SK-N-SH (cell line): ENCODE measurements at places on chromosomes 1 and 21.
A peak's percentile ranks its signal among the peaks of the same experiment; 100 is the strongest.

GRCh38 chr1:26359981-26360806, 6.3 kb upstream of the CRYBG2 start:
- peak overlapping the region; percentile 45 for H3K4me3 ChIP-seq
- DNase-seq = peak; percentile 86
- peaks cover 9% of the 10 kb centered on the region; the same call in 1 of the 2 replicates for H3K4me1 ChIP-seq
- H3K36me3 ChIP-seq = no peaks in the 10 kb centered on the region

DNA sequence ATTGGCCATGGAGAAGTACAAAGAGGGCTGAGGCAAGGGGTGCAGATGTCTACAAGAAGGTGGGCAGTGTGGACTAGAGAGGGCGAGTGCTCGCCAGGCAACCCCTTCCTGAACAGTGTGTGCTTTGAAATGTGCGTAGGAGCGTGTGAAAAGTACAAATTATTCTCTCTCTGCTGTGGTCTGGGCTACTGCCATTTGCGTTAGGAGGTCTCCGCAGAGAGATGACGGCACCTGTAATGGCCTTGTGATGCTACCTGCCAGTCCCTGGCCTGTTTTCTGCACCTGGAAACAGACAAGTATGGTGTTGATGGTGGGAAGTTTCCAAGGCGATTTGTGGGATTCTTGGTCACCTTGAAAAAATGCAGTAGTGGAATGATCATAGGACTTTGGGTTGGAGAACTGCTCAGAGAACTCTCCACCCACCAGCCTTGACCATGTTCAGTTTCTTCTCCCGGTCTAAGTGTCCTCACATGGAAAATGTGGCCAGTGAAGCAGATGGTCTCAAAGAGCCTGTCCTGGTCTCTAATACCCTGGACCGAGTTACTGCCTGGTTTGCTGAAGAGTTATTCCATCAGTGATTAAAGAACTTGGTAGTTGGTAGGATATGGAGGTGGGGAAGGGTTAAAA, 74.5 kb downstream of the MRPS6 start:
- H3K27me3 ChIP-seq = no peaks in the 10 kb centered on the region
- DNase-seq = no peak
- H3K27ac ChIP-seq = no peak overlapping the region
- no peak overlapping the region for H3K4me3 ChIP-seq

DNA sequence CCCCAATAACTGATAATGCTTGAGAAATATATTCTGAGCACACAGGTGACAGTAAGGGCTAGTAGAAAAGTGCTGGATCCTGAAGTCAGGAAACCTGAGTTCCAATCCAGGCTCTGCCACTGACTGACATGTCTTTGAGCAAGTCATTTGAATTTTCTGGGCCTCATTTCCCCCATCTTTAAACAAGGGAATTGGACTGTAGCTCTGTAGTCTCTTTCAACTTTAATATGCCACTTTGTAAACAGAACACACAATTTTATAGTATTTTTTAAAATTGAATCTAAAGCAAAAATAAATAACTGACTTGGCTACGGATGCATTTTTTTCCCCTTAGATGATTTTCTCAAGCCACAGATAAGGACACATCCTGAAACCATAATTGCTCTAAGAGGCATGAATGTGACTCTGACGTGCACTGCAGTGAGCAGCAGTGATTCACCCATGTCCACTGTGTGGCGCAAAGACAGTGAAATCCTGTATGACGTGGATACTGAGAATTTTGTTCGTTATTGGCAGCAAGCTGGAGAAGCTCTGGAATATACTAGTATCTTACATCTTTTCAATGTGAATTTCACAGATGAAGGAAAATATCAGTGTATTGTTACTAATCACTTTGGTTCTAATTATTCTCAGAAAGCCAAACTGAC, 37.0 kb downstream of the LRIG2 start:
- H3K27ac ChIP-seq = peak overlapping the region; percentile 89
- peak; percentile 61 for DNase-seq
- peaks cover 73% of the 10 kb centered on the region for H3K36me3 ChIP-seq
- no peaks in the 10 kb centered on the region for H3K27me3 ChIP-seq

DNA sequence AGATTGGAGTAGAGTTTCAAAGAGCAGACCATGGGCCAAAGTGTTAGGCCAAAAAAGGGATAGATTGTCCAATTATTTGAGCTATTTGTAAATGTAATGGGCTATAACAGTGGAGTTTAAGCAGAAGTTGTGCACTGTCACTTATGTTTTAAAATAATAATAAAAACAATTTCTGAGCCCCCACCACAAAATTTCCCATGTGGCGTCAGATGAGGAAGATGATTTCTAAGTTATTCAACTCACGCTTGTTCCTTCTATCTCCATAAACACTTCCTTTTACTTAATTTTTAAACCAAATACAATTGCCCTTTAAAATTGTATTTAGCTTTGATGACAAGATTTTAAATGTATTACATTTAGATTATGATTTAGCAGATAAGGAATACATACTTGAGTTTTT, 330.0 kb downstream of the PTPRC start:
- no peaks in the 10 kb centered on the region for H3K27me3 ChIP-seq
- no peaks in the 10 kb centered on the region for H3K36me3 ChIP-seq
- H3K4me1 ChIP-seq = no peaks in the 10 kb centered on the region; the same call in 1 of the 2 replicates
- no peak for DNase-seq
- no peak overlapping the region for H3K4me3 ChIP-seq

DNA sequence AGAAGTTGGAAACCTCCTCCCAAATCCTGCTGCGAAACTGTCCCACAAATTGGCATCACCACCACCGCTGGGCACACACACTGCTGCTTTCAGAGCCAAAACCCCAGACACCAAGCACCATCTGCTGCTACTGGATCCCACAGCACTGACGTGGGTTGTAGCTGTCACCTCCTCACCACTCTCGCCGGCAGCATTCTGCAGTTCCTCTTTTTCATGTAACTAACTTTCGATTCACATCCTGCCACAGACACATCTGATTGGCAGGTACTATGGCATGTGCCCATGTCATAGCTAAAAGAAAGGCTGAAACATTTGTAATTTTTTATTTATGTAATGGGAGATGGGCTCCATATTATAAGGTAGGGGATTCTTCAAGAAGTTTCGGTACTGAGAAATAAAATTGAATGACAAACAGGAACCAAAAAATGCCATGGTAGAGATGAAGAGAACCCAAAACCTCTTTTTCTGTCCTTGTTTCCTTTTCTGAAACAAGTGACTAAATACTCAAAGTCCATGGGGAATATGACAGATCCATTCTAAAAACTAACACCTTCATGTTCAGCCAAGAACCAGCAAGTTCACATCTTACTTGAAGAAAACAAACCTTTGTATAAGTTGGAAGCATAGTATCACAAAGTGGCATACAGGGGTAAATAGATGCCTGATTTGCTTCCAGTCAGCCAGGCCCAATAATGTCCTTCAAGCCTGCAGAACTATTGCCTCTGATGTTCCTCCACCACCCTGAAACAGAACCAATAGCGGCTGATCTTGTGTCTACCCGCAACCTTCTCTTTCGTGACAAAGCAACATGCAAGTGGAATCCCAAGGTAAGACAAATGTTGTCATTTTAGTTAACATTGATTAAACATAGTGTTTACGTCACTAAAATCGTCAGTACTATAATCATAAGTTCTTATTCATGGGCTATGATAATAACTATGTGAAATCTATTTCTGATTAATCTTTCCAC, 26.6 kb upstream of the RGS13 start:
- H3K36me3 ChIP-seq = no peaks in the 10 kb centered on the region
- DNase-seq = no peak
- peaks cover 5% of the 10 kb centered on the region; the same call in 1 of the 2 replicates for H3K4me1 ChIP-seq
- no peak overlapping the region for H3K4me3 ChIP-seq
- no peaks in the 10 kb centered on the region for H3K27me3 ChIP-seq
- H3K27ac ChIP-seq = no peak overlapping the region

GRCh38 chr1:181092883-181093458, 4.5 kb downstream of the IER5 start:
- peaks cover 50% of the 10 kb centered on the region for H3K4me1 ChIP-seq
- no peaks in the 10 kb centered on the region for H3K27me3 ChIP-seq
- DNase-seq = no peak
- H3K27ac ChIP-seq = peak overlapping the region; percentile 99
- H3K36me3 ChIP-seq = peaks cover 33% of the 10 kb centered on the region
- H3K4me3 ChIP-seq = peak overlapping the region; percentile 14; the same call in 1 of the 2 replicates

- no peak for DNase-seq
- no peak overlapping the region for H3K27ac ChIP-seq
- no peaks in the 10 kb centered on the region for H3K36me3 ChIP-seq
- H3K4me3 ChIP-seq = no peak overlapping the region
- H3K27me3 ChIP-seq = no peaks in the 10 kb centered on the region
Measured at GRCh38 chr1:16900751-16901150, 5.0 kb downstream of the RNU1-2 start.

GRCh38 chr1:150622303-150622975, 7.0 kb downstream of the ENSA start:
- H3K4me1 ChIP-seq = peaks cover 22% of the 10 kb centered on the region
- H3K36me3 ChIP-seq = peaks cover 41% of the 10 kb centered on the region
- no peaks in the 10 kb centered on the region for H3K27me3 ChIP-seq
- no peak for DNase-seq
- H3K4me3 ChIP-seq = no peak overlapping the region

DNA sequence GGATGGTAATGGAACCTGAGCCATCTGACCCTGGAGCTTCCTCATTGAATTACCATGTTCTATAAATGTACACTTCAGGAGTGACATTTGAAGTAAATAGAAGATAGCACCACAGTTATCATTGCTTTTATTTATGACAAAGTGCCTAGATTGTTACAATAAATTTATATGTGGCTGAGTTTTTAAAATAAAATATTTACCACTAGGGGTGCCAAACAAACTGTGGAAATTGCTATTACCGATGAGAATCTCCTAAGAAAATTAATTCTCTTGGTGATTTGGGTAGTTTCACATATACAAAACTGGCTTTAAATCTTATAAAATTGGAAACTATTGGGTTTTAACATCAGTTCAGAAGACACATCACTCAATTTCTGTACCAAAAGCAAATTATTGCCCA, 1.4 kb upstream of the TNR start:
- H3K36me3 ChIP-seq = no peaks in the 10 kb centered on the region
- H3K27me3 ChIP-seq = no peaks in the 10 kb centered on the region
- DNase-seq = no peak
- no peak overlapping the region for H3K27ac ChIP-seq

GRCh38 chr1:26915204-26915842, 1.5 kb upstream of the NR0B2 start:
- H3K4me1 ChIP-seq = peaks cover 8% of the 10 kb centered on the region; the same call in 1 of the 2 replicates
- H3K36me3 ChIP-seq = no peaks in the 10 kb centered on the region
- DNase-seq = no peak
- H3K27ac ChIP-seq = no peak overlapping the region
- no peak overlapping the region for H3K4me3 ChIP-seq

- H3K4me1 ChIP-seq = no peaks in the 10 kb centered on the region
- DNase-seq = no peak
- no peak overlapping the region for H3K4me3 ChIP-seq
Measured at GRCh38 chr1:118335331-118335732, 150.3 kb upstream of the SPAG17 start.

DNA sequence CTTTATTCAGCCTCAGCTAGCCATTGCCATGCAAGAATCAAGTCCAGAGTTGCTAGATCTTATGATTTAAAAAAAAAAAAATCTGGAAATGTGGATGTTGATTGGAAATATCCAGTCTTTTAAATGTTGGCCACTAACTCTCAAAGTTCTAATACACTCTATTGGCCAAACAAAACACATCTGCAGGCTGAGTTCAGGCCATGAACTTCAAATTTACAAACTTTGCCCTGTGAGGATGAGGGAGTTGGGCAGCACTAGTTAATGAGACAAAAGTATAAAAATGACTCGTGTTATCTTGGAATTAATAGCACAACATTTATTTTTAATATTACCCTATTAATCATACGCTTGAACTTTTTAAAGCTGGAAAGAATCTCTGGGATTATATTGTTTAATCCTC, 432.3 kb downstream of the PLPP3 start:
- no peaks in the 10 kb centered on the region for H3K4me1 ChIP-seq
- no peak overlapping the region for H3K27ac ChIP-seq
- H3K36me3 ChIP-seq = no peaks in the 10 kb centered on the region
- DNase-seq = no peak
- H3K27me3 ChIP-seq = no peaks in the 10 kb centered on the region

GRCh38 chr21:19684328-19684727, 1280.7 kb upstream of the TMPRSS15 start:
- no peak overlapping the region for H3K4me3 ChIP-seq
- H3K27ac ChIP-seq = no peak overlapping the region
- H3K4me1 ChIP-seq = no peaks in the 10 kb centered on the region
- no peaks in the 10 kb centered on the region for H3K27me3 ChIP-seq
- peak; percentile 0 for DNase-seq

- no peak overlapping the region for H3K4me3 ChIP-seq
- peaks cover 9% of the 10 kb centered on the region; the same call in 1 of the 2 replicates for H3K4me1 ChIP-seq
- H3K27ac ChIP-seq = no peak overlapping the region
- H3K36me3 ChIP-seq = no peaks in the 10 kb centered on the region
- DNase-seq = peak; percentile 71
Measured at GRCh38 chr1:47618222-47618720, 180.4 kb downstream of the FOXD2 start.

- peak; percentile 40 for DNase-seq
- H3K27me3 ChIP-seq = no peaks in the 10 kb centered on the region
- peak overlapping the region; percentile 95 for H3K27ac ChIP-seq
- peak overlapping the region; percentile 86 for H3K4me3 ChIP-seq
- H3K4me1 ChIP-seq = peaks cover 33% of the 10 kb centered on the region
Measured at GRCh38 chr21:38807441-38807871, 1.7 kb downstream of the ETS2 start.

DNA sequence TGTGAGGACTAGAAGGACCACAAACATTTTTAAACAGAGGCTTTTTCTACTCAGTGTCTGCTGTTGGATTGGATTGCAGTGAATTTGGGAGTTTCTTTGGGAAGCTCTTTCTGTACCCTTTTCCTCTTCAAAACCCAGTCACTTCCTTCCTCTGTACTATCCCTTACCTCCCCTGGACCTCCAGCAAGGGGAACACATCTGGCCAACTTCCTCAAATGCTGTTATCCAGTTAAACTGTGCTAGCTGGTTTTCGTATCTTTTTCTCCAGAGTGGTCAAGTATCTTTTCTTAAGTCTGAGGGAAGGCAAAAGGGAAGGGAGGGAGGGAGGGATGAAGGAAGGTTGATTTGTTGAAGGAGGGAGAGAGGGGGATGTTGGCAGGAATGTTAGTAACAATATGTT, 99.2 kb upstream of the TNR start:
- no peak for DNase-seq
- H3K27ac ChIP-seq = no peak overlapping the region
- no peak overlapping the region for H3K4me3 ChIP-seq
- H3K36me3 ChIP-seq = no peaks in the 10 kb centered on the region
